MCF 10A (cell line): ENCODE measurements at places on chromosomes 5 and 9. TPM values are rescaled to one million over a fixed set of nuclear protein-coding genes. Genes with fewer than 3 reads are reported as not detected.

The CHSY3 gene
- total RNA-seq: 0.82 and 1.2 TPM in 2 replicates

GRCh38 chr5:76477571-76477970 lies 74.5 kb downstream of the IQGAP2 start:
- H3K27ac ChIP-seq: no peak overlapping the region
- H3K36me3 ChIP-seq: no peaks in the 10 kb centered on the region
- DNase-seq: no peak
- H3K27me3 ChIP-seq: no peaks in the 10 kb centered on the region
- H3K4me3 ChIP-seq: no peak overlapping the region
- peaks cover 6% of the 10 kb centered on the region for H3K4me1 ChIP-seq

DNA sequence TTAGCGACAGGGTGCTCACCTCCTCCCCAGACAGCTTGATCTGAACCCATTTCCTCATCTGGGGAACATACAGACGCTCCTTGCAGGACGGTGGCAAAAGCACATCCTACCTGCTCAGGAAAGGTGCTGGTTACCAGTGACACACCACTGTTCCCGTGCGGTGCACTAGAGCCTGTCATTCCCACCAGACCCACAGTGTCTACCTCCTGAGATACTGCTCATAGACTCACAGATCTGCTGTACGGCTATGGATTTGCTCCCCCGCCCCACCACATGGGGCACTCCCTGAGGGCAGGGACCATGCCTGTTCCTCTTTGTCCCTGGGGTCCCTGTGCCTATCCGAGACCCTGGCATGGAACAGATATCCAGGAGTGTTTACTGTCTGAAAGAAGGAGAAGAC lies 208.9 kb downstream of the PAX5 start:
- DNase-seq: no peak
- H3K27me3 ChIP-seq: peaks cover 41% of the 10 kb centered on the region
- no peaks in the 10 kb centered on the region for H3K4me1 ChIP-seq
- H3K36me3 ChIP-seq: no peaks in the 10 kb centered on the region
- no peak overlapping the region for H3K4me3 ChIP-seq

DNA sequence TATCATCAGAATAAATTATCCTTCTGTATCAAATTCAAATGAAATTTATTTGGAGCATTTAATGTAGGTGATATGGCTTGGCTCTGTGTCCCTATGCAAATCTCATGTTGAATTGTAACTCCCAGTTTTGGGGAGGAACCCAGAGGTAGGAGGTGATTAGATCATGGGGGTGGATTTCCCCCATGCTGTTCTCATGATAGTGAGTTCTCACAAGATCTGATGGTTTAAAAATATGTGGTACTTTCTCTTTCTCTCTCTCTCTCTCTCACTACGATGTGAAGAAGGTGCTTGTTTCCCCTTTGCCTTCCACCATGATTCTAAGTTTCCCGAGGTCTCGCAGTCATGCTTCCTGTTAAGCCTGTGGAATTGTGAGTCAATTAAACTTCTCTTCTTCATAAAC lies 678.4 kb upstream of the RGMB start:
- H3K36me3 ChIP-seq: no peaks in the 10 kb centered on the region
- no peak overlapping the region for H3K4me3 ChIP-seq
- DNase-seq: no peak
- H3K27ac ChIP-seq: no peak overlapping the region
- no peaks in the 10 kb centered on the region for H3K27me3 ChIP-seq

The ADCY2 gene
- total RNA-seq: not detected in 2 replicates
